Activated CD4-positive, alpha-beta T cell treated with anti-CD3 and anti-CD28 coated beads, Interleukin-2, amount 50 U/mL, for 16 hours (primary cell): ENCODE measurements at places on chromosomes 6 and 20.
A peak's percentile ranks its signal among the peaks of the same experiment; 100 is the strongest.

DNA sequence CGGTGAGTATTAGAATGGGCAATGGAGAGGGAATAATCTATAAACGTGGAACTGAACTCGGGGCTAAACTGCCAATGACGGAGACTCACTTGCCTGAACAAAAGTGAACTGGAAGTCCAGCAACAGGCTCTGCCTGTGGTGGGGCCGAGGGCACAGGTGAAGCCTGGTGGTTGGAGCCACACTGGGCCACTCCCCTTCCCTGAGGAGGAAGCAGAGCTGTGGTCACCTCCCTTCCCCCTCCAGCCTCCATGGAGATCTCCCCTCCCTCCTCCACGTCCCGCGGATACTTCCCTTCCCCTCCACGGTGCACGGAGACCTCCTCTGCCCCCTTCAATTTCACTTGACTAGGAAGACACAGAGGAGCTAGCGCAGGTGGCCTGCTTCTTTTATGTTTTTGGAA is 14.7 kb upstream of the DSP start:
- DNase-seq: no peak

DNA sequence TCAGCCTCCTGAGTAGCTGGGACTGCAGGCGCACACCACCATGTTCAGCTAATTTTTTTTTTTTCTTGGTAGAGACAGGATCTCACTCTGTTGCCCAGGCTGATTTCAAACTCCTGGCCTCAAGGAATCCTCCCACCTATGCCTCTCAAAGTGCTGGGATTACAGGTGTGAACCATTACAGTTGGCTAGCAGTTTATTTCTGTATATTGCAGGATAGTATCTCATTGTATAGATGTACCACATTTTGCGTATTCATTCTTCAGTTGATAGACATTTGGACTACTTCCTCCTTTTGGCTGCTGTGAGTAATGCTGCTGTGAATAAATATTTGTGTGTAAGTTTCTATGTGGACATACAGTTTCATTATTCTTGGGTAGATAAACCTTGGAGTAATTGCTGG is 32.9 kb downstream of the ASXL1 start:
- DNase-seq: no peak

DNA sequence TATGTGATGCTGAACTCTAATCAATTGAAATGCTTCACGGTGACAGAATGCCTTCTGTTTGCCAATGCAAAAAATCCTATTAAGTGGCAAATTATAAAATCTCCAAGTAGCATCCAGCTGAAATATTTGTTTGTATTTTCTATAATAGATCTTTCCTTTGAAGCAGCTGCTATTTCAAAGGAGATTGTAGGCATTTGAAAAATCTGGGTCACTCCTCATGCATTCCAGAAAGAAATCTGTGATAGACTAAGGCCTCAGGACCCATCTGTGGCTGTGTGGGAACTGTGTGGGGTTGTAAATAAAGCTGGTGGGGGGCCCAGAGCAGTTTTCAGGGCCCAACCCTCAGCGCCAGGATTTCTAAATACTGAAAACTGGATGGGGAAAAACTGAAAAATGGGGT is 216.9 kb upstream of the ARG1 start:
- no peak for DNase-seq

GRCh38 chr6:50822078-50822476 is 3.4 kb downstream of the TFAP2B start:
- no peak for DNase-seq

DNA sequence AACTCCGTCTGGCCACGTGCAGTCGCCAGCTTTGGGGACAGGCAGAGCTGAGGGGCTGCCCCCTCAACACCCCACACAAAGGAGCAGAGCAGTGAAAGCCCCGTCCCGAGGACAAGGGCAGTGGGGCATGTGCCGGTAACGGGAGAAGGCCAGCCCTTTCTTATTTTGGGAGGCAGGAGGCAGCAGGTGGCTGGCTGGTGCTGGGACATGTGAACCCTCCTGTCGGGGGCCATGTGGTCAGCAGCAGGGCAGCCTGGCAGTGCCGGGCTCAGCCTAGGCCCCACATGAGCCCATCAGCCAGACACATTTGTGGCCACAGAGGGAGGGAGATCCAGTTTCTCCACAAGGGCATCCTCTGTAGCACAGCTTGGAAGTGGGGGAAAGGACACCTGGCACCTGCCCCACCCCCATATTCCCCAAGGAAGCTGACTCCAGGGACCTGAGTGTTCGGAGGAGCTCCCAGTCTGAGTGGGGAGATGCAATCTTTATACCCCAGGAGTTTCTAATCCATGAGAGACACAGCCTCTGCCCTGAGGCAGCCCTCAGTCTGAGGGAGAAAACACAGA is 137.6 kb downstream of the MRPL14 start:
- no peak for DNase-seq

- no peak for DNase-seq
Measured at GRCh38 chr6:8738951-8739350, 303.6 kb upstream of the SLC35B3 start.

DNA sequence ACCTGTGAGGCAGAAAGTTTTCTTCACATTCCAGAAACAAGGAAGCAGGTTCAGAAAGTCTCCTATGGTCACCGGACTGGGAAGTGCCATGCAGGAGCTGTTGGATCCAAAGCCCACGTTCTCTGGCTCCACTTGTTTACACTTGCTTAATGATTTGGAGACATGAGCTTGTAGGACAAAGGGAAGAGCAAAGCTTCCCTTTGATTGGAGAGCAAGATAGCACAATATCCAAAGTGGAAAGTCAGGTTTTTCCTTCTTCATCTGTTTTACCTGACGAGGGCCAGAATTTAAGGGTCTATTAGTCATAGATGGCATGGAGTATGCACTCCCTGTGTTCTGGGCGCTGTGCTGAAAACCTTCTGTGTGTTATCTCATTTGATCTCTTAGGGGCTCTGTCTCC is 81.2 kb downstream of the PDE7B start:
- DNase-seq: no peak

DNA sequence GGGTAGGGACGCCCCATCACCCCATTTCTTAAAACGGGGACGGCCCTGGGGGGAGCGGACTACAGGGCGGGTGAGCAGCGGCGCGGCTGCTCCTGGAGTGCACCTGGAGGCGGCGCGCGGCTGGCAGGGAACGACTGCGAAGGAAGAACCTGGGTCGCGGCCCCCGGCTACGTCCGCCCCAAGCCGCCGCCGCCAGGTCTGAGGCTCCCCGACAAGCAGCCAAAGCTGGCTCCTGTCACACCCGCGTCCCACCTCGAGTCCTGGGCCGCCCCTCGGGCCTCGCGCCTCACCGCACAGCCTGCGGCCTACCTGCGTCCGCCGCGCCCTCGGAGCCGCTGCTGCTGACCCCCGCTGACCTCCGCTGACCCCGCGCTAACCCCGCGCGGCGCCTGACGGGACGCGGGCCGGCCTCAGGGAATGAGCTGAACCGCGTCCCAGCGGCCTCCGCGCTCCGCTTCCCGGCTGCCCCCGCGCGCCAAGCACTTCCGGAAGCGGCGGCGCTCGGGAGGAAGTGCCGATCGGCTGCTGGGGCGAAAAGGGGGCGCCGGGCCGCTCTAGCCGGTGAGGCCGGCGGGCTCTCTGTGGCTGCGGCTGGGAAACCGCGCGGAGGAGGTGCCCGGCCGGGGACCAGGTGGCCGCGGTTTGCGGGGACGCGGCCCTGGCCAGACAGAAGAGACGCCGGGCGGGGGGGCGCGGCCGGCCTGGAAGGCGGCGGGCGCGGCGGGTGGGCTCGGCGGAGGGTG is at the start of the genes ARFRP1 and ZGPAT:
ARFRP1 (minus strand) TSS at position 419 of the 743 bp plus-strand sequence. CDS start 885 bp downstream, outside the sequence.
ZGPAT (plus strand) TSS at position 482 of the 743 bp plus-strand sequence. CDS start 542 bp downstream, outside the sequence.
- DNase-seq: peak; percentile 89

GRCh38 chr6:24126586-24127192 is 674 bp downstream of the NRSN1 start:
- peak; percentile 33 for DNase-seq

DNA sequence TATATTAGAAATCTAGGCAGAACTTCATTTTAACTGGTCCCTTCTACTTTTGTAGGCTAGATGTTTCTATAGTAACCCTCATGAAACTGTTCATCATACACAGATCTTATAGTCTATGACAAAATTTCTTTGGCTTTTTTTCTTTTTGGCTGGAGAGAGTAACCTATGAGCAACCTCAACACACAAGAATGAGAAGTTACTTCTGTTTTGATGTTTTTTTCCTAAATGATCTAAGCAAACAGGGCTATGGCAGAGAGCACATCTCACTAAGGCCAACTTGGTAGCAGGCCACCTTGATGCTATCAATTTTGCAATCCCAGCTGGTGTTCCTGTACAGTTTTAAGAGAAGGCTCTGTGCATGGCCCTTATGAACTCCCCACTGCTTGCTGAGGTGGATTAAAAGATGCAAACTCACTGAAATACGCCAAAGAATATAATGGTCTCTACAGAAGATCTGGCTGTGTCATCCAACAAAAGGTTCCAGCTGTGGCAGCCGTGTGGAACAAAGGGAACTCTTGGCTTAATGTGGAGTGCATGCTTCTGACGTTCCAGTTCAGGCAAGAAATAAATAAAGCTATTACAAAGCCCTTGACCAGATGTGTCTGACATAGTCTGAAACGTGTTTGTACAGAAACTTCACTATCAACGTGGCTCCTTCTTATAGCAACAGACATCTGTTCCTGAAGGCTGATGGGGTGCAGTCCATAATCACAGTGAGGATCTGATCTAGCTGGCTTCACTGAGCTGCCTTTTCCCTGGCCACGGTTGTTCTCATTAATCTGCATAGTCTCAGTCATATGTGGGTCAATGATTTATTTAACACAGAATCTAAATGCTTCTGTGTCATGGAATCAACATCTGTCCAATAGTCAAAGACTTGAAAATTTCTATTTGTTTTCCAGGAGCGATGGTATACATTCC is 481.1 kb downstream of the BMP2 start:
- DNase-seq: no peak

- DNase-seq: no peak
Measured at GRCh38 chr6:15527838-15528617, 134.8 kb downstream of the DTNBP1 start.

DNA sequence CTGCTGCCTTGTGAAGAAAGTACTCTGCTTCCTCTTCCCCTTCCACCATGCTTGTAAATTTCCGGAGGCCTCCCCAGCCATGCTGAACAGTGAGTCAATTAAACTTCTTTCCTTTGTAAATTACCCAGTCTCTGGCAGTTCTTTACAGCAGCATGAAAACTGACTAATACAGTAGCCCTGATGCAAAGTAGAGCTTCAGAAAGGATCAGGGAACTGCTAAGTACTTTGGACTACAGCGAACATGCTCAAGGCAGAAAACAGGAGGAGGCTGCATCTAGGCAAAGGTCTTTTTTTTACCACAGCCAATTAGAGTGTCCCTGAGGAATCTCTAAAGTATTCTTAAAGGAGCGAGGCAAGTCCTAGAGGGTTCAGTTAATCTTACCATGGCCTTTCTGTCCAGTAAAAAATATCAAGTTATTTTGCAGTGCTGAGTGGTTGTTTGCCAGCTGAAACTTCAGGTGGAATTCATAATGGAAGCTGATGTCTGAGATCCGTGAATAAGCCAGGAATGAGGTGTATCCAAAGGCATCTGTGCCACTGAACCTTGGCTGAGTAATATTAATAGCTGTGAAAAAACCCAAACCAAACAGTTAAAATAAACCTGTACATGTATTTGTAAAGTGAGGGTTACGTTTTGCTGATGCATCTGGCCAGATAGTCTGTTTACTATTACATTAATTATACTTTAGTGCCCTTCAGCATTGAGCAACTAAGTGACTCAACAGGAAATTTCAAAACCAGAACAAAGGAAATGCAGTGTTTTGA is 170.4 kb downstream of the PHF3 start:
- no peak for DNase-seq

DNA sequence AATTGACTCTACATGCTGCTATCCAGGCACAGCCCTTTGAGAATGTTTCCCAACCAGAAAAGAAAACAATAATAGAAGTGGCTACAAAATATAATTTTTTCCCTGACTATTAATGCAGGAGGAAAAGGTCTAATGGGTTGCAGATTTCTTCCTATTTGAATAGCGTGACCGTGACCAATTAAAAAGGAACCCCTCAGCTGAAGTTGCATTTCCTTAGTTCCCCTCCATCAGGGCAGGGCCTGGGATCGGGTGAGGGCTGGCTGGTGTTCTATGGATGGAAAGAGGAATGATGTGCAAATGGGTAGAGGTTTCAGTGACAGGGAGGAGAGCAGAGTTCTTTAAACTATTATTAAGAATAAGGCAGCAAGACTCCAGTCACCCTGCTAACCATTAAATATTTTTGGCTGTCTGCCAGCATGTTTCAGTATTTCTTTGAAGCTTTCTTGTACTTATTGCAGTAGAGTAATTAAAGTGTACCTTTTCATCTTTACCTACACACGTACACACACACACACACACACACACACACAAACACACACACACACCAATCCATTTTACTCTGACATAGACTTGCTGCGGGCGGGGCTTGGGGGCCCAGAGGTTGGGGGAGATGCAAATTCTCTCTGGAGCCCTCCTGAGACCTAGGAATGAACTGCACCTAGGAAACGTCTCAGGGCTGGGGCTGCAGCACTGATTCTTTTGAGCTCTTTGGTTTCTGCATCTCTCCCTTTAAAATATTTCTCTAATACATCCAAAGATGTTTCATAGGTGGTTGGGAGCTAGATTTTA is 154.8 kb upstream of the SLC35B3 start:
- DNase-seq: no peak

DNA sequence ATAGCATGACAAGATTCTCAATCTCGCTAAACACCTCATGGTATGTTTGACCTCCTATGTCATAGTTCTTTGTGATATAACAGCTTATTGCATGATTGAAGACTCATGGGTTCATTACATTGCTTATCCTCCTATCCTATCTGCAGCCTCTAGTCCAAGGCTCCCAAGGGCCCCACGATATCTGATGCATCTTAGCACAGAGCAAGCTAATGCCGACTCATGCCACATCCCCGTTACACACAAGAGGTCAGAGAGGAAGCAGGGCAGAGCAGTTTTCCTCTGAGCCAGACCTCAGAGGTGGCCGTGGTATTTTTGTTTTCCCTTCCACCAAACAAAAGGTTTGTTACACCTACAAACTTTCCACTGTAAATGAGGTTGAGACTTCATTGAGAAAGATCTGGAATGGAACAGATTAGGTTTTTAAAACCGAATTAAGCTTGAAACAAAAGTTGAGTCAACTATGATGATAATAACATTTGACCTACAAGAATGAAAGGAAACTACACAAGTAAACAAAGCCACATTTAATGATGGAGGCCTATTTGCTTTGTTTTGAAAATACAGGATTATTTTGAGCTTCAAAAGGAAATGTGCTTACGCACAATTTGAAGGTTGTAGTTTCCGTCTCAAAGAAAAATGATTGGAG is 133.9 kb upstream of the MYLIP start:
- no peak for DNase-seq

GRCh38 chr6:11824986-11825385 is 46.4 kb upstream of the ADTRP start:
- peak; percentile 30 for DNase-seq

- no peak for DNase-seq
Measured at GRCh38 chr6:120938164-120938875, 396.0 kb downstream of the TBC1D32 start.

GRCh38 chr6:135280375-135281136 is 99.4 kb downstream of the MYB start:
- no peak for DNase-seq

- DNase-seq: no peak
Measured at GRCh38 chr6:10431423-10432164, 16.7 kb upstream of the TFAP2A start.

GRCh38 chr20:22904386-22904785 is 130.7 kb upstream of the SSTR4 start:
- no peak for DNase-seq
